Midbrain (tissue), 1 donor: ENCODE measurements at places on chromosomes 16 and 17.

DNA sequence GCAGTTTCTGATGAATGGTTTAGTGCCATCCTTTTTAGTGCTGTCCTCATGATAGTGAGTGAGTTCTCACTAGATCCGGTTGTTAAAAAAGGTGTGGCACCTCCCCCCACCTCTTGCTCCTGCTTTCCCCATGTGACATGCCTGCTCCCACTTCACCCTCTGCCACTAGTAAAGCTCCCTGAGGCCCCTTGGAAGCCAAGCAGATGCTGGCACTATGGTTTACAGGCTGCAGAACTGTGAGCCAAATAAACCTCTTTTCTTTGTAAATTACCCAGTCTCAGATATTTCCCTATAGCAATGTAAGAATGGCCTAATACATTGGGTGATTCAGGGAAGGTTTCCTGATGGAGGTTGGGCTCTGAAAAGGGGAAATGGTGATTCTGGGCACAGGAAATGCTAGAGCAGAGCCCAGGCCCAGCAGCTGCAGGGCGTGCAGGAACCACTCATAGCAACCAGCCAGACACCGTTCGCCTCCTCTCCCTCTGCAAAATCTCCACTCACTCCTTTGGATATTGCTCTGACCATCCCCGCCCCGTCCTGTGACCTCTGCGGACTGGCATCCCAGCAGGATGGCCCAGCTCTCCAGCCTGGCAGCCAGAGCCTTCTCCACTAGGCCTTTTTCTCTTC lies 2.6 kb upstream of the ADORA2B start:
- DNase-seq = no peak

DNA sequence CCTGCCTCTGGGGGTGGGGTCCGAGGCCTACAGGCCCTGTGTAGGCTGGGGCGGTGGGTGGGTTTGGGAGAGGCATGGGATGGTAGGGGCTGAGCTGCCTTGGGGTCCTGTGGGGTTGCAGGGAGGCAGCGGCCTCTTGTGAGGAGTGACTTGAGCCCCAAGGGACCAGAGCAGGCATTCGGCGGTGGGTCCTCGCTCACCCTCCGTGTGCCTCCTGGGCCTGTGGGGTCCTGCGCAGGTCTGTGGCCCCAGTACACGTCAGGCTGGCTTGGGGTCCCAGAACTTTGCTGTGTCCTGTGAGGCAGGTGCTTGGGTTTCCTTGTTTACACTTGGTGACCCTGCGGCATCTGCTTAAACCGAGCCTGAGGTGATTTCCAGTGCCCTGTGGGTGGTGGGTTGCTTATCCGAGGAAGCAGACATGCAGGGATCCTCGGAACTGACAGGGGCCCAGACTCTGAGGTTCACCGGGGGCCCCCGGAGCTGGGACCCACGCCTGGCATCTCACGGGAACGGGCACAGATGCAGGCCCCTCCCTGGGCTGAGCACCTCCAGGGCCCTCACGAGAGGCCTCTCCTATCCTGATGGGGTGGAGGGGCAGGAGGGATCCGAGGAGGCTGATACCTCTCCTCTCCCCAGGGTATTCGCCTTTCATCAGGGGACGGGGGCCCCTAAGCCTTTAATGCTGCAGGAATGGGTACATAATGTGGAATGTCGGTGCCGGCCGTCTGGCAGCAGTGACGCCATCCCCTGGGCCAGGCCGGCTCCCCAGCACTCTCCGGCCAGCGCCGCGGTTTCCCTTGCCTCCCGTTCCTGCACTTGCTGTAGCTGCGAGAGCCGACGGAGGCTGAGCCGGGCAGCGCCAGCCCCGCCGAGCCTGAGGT lies 7.7 kb downstream of the METRNL start:
- DNase-seq = no peak

DNA sequence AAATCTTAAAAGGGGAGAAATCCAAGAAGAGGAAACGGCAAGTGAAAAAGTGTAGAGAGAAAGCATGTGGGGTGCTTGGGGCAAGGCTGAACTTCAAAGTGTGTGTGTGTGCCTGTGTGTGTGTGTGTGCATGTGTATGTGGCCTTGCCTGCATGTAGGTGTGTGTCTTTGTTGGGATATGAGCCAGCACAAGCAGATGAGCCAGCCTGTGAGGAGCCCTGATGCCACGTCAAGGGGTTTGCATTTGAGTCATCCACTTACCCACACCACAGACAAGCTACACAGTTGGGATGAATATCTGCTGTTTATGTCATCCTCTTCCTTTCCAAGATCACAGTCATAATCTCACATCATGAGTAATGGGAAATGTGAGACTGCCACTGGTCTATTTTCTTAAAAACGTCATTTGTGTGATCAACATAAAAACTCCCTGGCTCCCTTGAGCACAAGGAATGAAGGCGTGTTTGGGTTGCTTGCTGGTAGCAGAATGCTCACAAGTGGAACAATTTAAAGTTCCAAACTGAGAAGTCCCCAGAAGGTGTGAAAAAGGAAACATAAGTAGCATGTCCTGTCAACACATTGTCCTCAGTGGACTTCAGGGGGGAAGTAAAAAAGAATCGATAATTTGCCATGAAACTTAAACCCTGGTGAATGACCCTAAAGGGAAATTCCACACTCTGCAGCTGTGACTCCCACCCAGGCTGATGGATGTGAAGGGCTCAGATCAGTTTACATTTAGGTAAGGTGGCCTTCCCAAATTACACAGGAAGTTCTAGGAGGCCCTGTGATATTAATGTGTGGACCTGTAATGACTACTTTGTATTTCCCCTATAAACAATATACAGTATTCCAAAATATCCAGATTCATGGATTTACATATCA lies 14.7 kb downstream of the KCTD19 start:
- DNase-seq = no peak

- no peak for DNase-seq
These were observed 120.2 kb upstream of the HS3ST2 start for GRCh38 chr16:22693638-22694340.

DNA sequence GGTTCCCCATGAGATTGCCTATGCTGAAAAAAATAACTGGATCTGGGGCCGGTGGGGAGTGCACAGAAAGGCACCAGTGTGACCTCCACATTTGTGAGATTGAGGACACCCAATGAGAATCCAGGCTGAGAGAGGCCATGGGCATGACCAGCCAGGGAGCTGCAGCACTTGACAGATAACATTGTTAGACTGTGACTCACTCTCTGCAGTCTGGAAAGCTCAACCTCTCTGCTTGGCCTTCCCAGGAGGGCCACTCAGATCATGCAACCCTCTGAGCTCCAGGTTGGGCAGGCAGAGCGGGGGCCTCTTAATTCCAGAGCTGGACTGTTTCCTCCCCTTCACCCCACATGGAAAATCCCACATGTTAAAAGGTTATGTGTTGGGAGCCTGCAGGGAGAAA lies 30.1 kb downstream of the FZD2 start:
- no peak for DNase-seq

- no peak for DNase-seq
These were observed 520.4 kb upstream of the WSB1 start for GRCh38 chr17:26773189-26774188.

- no peak for DNase-seq
These were observed 2.3 kb downstream of the TP53 start for GRCh38 chr17:7684851-7685532.

DNA sequence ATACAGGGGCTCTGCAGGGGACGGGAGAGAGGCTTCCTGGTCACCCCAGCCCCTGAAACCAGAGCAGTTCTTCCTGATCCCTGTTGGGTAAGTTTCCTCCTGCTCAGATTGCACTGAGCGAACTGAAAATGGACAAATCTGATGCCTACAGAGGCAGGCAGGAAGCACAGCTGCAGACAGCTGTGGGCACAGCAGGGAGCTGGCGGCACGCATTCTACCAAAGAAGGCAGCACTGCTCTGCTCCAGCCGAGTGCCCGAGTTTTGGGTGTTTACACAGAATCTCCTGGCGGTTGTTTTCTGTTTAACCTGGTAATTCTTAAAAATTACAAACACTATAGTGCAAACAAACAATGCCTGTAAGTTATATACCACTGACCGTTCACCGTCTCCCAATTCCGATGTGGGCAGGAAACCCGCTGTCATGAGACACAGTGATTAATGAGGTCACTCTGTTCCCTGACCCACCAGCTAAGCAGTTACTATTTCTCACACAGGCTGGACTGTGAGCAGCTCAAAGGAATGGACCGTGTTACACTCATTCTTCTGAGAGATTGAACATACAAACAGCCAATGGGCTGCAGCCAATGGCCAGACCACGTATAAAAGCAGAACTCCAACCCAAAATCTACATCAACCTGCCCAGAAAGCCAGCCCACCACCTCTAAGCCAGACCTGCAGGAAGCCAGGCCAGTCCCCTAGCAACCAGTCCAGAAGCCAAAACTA lies 25.5 kb downstream of the NSMCE1 start:
- DNase-seq = peak; percentile 62

DNA sequence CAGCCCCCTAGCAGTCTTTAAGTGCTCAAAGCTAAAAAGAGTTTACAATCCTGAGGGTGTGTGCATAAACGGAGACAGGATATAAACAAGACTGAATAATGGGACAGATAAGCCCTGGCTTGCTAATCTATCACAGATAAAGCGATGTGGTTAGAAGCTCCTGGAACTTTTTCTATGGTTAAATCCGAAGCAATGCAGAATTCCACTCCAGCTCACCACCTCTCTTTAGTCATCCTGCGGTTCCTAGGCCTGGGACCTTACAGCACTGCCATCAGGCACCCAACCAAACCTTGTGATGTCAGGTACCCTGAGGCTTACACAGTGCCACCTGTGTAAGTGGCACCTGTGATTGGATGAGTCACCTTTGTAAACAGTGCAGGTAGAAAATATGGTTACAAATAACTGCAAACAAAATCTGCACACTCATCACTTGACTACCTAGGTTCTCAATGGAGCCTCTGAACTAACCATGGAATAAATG lies 31.5 kb upstream of the B4GALNT2 start:
- DNase-seq = no peak

DNA sequence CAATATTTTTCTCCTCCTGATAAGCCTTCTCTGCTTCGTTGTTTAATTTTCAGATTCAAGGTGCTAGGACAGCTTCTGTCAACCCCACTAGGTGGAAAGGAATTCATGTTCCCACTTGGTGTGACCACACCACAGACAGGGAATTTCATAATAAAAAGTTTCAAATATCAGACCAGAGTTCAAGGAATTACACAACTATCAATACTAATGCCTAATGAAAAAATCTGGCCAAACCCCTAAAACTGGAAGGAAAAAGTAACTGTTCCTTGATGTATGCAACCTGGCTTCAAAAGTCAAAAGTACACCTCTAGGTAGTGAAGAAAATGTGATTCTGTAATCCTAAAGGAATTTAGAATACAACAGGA lies 87.8 kb upstream of the CORO6 start:
- no peak for DNase-seq
